ENCODE measurements at places on chromosomes 16 and 17. TPM values are rescaled to one million over a fixed set of nuclear protein-coding genes. Genes with fewer than 3 reads are reported as not detected.
A peak's percentile ranks its signal among the peaks of the same experiment; 100 is the strongest.

Gene CPNE7
- total RNA-seq, result 1.3 TPM

Gene CA5A
- not detected for total RNA-seq

Gene TNFRSF17
- total RNA-seq, result not detected

Gene CD7
- 3.2 TPM for total RNA-seq

Gene TCAP
- 0.64 TPM for total RNA-seq

Gene GALK1
- total RNA-seq, result 26.4 TPM

Gene CCDC144A
- total RNA-seq, result 9.5 TPM

- DNase-seq, result peak; percentile 92
Measured at GRCh38 chr16:84647828-84648594, at the start of gene KLHL36. Gene KLHL36, plus strand, starts transcription at chr16:84648511. Its CDS starts 2,357 bp downstream, at chr16:84650868.

DNA sequence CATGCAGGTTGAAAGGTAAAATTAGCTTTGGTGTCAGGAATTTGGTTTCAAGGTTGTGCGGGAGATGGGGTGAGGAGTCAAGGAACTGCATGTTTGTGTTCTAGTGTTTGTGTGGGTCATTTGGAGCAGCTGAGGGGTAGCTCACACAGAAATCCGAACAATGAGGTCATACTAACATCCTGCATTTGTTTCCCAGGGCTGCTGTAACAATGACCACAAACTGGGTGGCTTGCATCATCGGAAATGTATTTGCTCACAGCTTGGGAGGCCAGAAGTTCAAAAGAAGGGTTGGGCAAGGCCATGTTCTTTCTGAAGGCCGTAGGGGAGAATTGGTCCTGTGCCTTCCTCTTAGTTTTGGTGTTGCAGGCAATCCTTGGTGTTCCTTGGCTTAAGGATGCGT lies 287.4 kb downstream of the HAPSTR1 start:
- DNase-seq, result no peak

DNA sequence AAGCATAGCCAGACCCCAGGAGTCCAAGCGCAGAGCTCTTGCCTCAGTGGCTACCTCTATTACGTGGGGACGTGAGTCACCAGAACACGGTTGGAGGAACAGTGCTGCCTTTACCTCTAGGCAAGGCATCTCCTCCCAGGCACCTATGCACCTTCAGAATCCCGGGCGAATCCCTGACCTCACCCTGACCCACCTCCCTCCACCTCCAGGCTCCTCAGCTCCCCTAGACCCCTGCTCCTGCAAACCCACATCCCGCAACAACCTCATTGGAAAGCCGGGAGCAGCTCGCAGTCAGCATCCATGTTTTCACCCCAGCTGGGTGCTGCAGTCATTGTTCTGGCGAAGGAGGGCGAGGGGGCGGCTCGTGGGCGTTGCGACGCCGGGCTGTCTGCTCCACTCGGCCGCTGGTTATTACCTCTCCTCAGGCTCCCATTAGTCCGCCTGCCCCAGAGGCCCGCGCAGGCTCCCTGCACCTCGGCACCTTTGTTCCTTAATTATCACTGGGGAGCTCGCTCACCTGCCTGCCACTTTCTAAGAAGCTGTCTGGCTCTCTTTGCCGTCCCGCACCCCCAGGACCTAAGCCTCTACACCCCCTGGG lies 24.6 kb upstream of the DLX4 start:
- DNase-seq, result no peak

- DNase-seq, result peak; percentile 90
Measured at GRCh38 chr17:75808905-75809621, 24.5 kb downstream of the UNK start.

- DNase-seq, result no peak
Measured at GRCh38 chr16:54236773-54237172, 49.8 kb downstream of the IRX3 start.

- DNase-seq, result no peak
Measured at GRCh38 chr17:80991645-80992076, at the start of gene CHMP6. Gene CHMP6, plus strand, starts transcription at chr17:80991841. Its CDS starts 78 bp downstream, at chr17:80991919.

GRCh38 chr17:36937959-36938565 lies 787 bp downstream of the LHX1 start:
- no peak for DNase-seq

DNA sequence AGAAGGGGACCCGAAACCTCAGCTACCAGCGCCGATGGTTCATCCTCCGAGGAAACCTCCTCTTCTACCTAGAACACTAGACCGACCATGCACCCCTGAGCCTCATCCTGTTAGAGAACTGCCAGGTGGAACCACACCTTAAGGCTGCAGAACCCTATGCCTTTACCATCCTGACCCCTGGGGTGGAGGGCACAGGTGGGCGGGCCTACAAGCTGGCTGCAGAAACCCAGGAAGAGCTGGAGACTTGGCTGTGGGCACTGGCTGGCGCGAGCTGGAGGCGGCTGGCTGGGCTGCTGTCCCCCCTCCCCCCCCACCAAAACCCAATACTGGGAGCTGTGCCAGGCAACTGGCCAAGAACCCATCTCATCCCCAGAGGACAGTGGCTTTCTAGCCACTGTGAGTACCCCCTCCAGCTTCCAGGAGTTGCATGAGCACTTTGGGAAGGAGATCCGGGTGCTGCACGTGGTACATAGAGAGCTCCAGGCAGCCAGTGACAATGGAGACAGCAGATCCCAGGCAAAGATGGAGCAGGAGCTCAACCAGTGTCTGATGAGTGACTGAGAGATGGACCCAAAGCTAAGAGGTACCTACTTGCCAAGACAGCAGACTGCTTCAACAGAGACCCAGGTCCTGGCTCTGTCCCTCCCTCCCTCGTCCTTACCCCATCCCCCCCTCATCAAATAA lies 1.4 kb upstream of the CD2BP2 start:
- DNase-seq, result no peak

GRCh38 chr17:17641621-17642409 lies 39.4 kb upstream of the RAI1 start:
- DNase-seq, result peak; percentile 92

DNA sequence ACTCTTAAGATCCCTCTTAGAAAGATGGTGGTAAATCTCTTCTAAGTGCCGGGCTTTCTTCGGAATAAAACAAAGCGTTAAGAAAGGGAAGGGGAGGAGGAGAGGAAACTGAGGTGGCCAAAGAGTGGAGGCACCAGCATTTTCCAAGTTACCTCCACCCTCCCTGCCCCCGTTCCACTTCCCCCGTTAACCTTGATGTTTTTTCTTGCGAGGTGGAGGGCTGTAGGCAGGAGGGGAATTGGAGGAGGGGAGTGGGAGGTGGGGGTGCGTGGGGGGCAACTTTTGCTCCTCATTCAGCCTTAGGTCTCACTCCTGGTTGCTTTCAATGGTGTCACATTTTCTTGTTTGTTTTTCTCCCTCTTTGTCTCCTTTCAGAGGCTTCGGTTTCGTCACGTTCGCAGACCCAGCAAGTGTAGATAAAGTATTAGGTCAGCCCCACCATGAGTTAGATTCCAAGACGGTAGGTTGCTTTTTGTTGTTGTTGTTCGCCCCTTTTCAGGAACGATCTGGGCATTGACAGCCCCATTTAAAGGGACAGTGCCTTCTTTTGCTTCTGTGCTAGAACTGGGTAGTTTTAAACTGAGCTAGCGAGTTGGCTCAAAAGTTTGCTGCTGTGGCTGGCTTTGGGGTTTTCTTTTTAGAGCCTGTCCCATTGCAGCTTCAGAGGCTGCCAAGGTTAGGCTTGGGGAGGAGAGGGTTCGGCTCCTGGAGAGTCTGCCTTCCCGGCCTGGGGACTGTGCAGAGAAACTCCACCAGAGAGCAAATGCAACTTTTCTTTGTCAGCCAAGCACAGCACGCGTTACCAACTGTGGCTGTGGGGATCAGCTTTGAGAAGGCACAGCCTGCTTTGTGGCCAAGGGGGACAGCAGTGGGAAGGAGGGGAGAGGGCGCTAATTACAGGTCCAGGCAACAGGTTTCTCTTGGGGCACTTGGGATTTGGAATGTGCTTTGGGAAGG lies 1.9 kb downstream of the MSI2 start:
- no peak for DNase-seq

GRCh38 chr16:60771138-60771537 lies 1265.1 kb downstream of the CDH8 start:
- no peak for DNase-seq

DNA sequence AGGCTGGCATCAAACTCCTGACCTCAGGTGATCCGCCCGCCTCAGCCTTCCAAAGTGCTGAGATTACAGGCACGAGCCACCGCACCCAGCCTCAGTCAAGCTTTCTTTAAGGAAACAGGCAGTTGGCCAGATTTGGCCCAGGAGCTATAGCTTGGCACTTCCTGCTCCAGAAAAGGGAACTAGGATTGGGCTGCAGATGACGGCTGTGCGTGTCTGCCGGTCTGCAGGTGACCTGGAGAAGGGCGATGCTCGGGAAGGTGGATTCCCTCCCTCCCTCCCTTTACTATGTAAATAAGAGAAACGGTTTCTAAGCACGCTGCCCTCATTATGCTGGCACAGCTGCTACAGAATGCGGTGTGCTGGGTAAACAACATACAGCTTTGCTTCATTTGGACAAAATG lies 215.9 kb downstream of the RPTOR start:
- peak; percentile 80 for DNase-seq

DNA sequence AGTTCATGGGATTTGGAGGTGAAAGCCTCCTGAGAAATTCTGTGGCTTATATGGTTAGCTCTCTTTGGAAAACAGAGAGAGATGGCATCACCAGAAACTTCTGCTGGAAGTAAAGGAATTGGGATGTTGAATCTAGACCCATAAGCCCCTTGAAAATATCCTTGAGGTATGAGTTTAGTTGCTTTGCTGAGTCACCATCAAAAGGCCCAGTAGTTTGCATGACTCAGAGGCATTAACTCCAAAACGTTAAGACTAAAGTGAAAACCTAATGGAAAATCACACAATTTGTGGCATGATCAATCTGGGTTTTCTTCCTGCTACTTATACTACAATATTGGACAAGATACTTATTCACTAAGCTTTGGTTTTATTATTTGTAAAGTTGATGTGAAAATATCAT lies 349.2 kb upstream of the SALL1 start:
- DNase-seq, result no peak

DNA sequence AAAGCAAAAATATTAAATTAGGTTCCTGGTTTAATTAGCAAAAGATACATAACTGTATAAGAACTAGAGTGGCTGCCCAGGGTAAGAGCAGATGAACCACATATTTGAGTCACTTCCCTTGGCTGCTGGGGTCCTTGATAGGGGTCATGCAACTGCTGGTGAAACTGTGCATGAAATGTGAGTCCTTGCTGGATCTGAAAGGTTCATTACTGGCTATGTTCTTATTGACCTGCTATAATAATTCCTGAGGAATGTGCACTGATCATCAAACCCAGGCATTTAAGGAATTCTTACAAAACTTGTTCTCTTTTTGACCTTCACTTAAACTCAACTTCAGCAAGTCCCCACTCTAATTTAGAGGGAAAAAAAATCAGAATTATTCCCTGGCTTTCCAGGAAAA lies 183.4 kb downstream of the ZNF18 start:
- DNase-seq, result no peak

Data from mesenteric fat pad (tissue), 1 donor.